ENCODE measurements at places on chromosomes 1 and 21.

- peak; percentile 43 for DNase-seq
These were observed 129.5 kb downstream of the TENT5C start for GRCh38 chr1:117735045-117735992.

DNA sequence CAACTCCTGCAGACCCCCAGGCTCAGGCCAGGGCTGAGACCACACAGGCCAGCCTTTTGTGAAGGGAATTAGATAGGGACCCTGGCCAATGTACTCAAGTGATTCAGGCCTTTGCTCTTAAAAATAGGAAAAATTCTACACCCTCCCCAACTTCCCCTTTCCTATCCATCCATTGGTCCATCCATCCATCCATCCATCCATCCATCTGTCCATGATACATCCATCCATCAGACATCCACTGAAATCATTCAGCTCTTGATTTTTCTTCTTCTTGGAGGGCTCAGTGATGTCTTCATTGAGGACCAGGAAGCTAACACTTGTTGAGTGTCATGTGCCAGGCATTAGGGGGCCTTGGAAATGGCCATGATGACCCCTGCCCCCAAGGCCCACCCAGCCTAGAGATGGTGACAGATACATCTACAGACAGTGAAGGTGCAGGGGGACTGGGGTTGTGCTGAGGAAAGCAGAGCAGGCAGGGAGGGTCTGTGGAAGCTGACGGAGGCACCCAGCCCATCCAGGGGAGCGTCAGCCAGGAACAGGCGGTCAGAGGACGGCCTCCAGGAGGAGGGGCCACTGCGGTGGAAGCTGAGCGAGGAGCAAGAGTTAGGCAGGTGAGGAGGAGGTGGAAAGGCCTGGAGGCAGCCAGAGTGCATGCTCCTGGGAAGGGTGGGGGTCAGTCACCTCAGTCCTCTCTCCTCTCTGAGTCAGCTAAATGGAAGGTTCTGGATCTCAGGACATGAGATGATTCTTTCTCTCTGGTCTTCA, 81.9 kb downstream of the EPHB2 start:
- no peak for DNase-seq

- DNase-seq: no peak
These were observed 28.1 kb upstream of the EPHA2 start for GRCh38 chr1:16183765-16184556.

DNA sequence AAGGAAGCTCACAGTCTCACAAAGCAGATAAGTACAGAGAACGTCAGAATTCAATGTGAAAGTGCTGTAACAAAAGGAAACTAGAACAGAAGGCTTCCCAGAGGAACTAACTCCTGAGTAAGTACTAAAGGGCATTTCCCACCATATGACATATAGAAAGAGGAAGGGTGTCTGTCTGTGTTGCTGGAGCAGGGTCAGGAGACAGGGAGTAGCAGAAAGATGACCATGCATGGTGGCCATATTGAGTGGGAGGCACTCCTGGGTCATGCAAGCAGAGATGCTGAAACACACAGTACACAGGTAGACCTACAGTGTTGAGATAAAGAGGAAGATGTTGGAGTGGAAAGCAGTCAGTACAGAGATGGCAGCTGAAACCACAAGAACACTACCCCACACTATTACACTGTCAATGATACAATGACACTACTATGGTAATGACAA, 47.3 kb downstream of the SLC25A24 start:
- peak; percentile 21 for DNase-seq

DNA sequence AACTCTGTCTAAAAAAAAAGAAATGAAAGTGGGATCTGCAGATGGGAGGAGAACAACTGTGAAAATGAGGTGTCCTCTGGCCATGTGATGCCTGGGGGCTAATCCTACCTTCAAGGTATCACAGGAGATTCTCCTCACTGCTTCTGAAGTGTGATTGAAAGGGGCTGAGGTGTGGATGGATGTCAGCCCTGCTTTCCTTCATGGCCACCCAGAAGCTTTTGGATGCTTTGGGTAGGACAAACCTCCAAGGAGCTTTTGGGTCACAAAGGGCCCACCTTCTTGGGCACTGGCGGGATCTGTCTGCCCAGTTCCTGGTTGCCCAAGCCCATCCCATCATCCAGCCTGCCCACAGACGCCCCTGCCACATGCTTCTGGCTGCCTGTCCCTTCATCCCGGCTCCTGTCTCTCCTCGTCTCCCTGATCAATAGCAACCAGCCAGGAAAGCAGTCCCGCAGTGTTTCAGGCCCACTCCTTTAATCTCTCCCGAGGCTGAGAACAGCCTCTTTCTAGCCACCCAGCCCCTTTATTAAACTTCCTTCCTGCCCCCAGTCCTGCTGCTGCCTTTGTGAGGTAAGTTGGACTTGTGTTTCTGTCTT, 87.2 kb downstream of the MAN1C1 start:
- no peak for DNase-seq

- no peak for DNase-seq
These were observed 113.9 kb downstream of the GLIS1 start for GRCh38 chr1:53625049-53625448.

GRCh38 chr1:153760440-153760839, 14.8 kb upstream of the SLC27A3 start:
- no peak for DNase-seq

DNA sequence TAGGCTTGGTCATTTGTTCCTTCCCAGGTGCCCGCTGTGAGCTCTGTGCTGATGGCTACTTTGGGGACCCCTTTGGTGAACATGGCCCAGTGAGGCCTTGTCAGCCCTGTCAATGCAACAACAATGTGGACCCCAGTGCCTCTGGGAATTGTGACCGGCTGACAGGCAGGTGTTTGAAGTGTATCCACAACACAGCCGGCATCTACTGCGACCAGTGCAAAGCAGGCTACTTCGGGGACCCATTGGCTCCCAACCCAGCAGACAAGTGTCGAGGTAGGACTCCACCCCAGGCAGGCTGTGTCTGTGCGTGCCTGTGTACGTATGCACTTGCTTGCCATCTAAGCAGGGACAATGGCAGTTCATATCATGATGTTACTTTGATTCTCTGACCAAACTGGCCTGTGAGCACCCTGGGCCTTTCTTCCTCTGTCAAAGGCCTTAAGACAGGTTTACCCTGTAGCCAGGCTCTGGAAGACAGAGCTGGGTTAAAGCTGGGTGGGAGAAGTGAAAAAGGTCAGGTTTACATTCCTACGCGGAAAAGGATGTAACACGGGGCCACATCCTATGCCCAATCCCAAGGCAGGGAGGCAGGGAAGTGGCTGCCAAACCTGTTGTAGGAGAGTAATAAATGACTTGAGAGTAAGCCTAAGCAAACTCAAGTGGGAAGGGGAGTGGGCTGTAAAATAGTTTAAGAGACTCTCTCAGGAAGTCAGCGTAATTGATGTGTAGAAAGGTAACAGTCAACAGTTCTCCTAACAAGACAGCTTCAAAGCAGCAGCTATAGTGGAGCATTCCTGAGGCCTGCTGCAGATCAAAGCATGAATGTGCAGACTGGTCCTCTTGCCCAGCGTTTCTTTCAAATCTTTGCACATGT, 42.5 kb downstream of the LAMC2 start:
- DNase-seq: no peak

DNA sequence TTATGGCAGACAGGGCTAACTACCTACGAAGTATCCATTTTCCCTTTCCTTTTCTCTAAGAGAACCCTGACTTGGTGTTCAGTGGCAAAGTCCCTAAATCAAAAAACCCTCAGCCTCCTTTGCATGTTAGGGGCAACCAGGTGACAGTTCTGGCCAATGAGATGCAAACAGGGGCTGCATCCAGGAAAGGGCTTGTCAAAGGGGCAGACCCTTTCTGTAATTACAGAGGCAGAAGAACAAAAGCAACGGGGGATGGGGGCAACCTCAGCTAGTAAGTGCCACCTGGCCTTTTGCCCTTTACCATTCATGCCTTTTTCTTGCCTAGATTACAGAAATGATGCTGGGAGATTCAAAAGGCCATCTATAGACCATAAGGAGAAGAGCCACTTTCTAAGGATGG, 34.4 kb downstream of the GLUL start:
- DNase-seq: no peak

- DNase-seq: no peak
These were observed 8.3 kb upstream of the COL16A1 start for GRCh38 chr1:31712068-31712467.

DNA sequence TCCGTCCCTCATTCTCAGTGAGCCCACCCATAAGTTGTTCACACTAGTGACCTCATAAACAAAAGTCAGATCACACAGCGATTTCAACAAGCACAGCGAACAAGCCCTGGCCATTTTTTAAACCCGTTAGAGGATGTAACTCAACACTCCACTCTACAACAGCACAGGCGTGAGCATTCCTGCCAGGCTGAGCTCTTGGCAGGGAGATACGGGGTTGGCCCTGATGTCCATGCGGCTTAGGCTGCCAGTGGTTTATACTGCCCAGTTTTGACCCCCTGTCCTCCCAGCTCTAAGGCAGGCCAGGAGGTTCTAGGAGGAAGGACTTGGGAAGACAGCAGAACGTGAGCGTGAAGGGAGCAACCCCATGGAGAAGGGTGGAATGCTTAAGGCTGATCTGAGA, 35.0 kb downstream of the PARP1 start:
- no peak for DNase-seq

DNA sequence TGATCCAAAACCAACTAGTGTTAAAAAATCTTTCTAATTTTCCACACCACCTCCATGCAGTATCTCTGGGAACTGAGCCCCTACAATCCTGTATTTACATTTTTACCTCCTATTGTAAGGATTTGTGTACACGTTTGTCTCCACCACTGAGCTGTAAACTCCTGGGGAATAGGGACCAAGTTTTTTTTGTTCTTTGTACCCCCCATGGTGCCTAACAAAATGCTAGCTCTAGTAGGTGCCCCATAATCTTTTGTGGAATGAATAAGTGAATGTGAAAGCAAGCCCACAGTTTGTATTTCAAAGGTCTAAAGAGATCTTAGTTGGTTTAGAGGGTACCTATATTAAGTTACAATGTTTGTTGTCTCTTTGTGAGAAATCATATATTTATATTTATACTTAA, 879 bp upstream of the WLS start:
- DNase-seq: no peak

DNA sequence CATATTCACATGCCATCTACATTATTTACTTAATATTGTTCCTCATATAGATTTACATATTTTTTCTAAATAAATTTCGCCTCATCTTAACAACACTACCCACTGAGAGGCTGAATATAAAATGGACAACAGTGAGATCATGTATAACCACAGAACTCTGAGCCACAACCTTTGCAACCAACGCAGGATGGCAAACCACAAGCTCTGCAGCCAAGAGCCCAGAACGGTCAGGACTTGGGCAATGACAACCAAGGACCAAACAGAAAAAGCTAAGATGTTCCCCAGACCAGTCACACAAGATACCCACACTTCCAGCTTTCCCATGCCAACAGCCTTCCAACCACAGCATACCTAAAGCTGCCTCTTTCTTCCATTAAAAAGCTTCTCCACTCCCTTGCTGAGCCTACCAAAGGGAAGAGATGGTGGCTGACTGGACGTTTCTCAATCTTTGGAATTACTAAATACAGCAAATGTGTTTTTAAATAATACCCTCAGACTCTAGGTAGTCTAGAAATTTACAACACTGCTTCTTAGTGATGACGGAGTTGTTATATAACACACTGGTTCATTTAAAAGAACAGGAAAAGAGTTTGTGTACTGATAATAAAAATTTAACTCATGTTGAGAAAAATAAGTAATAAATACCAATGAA, 117.9 kb downstream of the AKT3 start:
- DNase-seq: no peak

- no peak for DNase-seq
These were observed 81.1 kb downstream of the LHX4 start for GRCh38 chr1:180311011-180311730.

GRCh38 chr1:177145106-177146070, 19.1 kb downstream of the ASTN1 start:
- no peak for DNase-seq

GRCh38 chr1:29245876-29246275, 9.6 kb downstream of the PTPRU start:
- DNase-seq: peak; percentile 66

GRCh38 chr21:33496345-33496744, 4.8 kb upstream of the DNAJC28 start:
- no peak for DNase-seq

GRCh38 chr1:224084867-224085266, 29.0 kb upstream of the FBXO28 start:
- no peak for DNase-seq

GRCh38 chr1:69976896-69977295, 228.5 kb downstream of the LRRC40 start:
- DNase-seq: no peak

GRCh38 chr1:2391931-2392509, 379 bp downstream of the RER1 start:
- DNase-seq: no peak

DNA sequence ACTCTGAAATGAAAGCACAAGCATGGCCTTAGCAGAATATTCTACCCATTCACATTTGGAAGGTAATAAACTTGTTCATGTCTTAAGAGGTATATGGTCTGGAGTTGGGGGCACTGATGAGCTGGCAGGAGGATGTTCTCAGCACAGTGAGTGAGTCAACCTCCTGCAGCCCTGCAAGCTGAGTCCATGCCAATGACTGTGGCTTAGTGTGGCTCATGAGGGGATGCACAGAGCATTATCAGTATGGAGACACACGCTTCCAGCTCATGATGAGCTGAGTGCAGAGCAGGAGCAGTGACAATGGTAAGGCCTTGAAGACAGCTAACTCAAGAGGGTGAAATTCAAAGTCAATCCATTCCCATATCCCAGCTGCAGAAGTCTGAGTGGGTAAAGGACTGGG, 102.3 kb downstream of the TNFSF18 start:
- no peak for DNase-seq

- no peak for DNase-seq
These were observed 77.3 kb downstream of the RPE65 start for GRCh38 chr1:68372487-68372886.

GRCh38 chr21:36059823-36060158, 535 bp downstream of the SETD4 start:
- no peak for DNase-seq

DNA sequence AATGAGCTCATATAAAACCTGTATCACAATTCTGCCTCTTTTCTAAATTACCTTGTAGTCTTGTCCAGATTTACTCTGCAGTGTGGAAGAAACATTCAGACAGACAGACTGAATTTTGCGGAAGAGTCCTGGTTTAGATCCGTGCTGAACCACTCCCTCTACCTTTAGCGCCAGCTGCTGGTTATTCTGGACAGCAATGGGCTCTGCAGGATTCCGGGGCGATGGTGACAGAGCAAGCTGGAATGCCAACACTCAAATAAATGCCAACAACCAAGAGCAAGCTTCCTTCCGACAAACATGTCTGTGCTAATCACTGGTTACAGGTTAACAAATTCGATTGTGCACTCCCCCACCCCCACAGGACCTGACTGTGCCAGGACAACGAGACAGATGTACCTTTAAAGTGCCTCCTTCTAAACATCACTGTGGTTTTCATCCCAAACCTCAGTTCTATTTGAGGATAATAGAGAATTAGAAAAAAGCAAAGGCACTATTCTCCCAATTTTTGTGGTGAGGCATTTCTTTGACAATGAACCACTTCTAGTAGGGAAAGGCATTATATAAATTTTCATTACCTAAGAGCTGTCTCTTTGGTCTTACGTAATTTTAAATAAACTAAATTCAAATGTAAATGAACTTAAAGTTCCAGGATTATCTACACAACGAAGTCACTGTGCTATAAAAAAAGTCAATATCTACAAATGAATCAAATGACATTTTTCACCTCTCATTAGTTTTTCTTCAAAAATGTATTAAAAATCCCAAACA, 90.4 kb downstream of the INTS7 start:
- no peak for DNase-seq

GRCh38 chr1:86826856-86827255, 87.1 kb downstream of the SELENOF start:
- no peak for DNase-seq
